Hair follicle dermal papilla cell (primary cell): ENCODE measurements at places on chromosomes 12 and 14. TPM values are rescaled to one million over a fixed set of nuclear protein-coding genes. Genes with fewer than 3 reads are reported as not detected.

TMEM121 gene
- 5.8 and 7.6 TPM in 2 replicates for total RNA-seq

SMIM41 gene
- total RNA-seq = 0.16 and 0.24 TPM in 2 replicates

LRRC9 gene
- total RNA-seq = not detected in 2 replicates

MNAT1 gene
- 29.9 and 50.0 TPM in 2 replicates for total RNA-seq

SLC8A3 gene
- not detected in 2 replicates for total RNA-seq

BATF gene
- not detected in 2 replicates for total RNA-seq

DLGAP5 gene
- 3.1 and 4.0 TPM in 2 replicates for total RNA-seq

ACVRL1 gene
- 77.2 and 78.0 TPM in 2 replicates for total RNA-seq

ELK3 gene
- total RNA-seq = 29.2 and 32.8 TPM in 2 replicates

FBXW8 gene
- total RNA-seq = 36.4 and 43.2 TPM in 2 replicates

P2RX2 gene
- not detected in 2 replicates for total RNA-seq

FAM181A gene
- not detected in 2 replicates for total RNA-seq

TMEM132D gene
- 0.16 TPM in 1 of 2 replicates, not detected in the other for total RNA-seq

CYP27B1 gene
- total RNA-seq = 1.2 and 1.9 TPM in 2 replicates

ETV6 gene
- 18.7 and 19.8 TPM in 2 replicates for total RNA-seq

USP44 gene
- total RNA-seq = under 0.01 and 0.12 TPM in 2 replicates

ATF1 gene
- 21.9 and 34.7 TPM in 2 replicates for total RNA-seq

NEMP1 gene
- total RNA-seq = 3.9 and 4.9 TPM in 2 replicates

PRH2 gene
- total RNA-seq = not detected in 2 replicates

ZNF891 gene
- 0.85 and 1.3 TPM in 2 replicates for total RNA-seq

RTL1 gene
- total RNA-seq = not detected in 2 replicates

BCL11B gene
- total RNA-seq = 0.36 and 0.81 TPM in 2 replicates
